ENCODE measurements at places on chromosomes 13 and 19.

DNA sequence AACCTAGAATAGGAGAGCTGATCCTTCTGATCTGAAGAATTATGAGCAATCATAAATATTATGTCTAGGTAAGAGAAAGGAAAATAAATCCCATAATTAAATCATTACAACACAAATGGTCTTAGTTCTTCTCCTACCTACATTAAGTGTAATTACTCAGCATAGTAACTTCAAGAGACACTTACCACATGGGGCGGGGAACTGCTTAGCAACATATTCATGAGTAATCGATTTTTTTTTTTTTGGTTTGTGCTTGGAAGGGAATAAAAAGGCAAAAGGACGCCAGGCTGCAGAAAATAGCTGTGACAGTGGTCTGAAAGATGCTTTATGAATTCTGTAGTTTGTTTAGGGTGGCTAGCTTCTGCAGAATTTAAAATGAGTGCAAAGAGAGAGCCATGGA, 103.3 kb upstream of the HTR2A start:
- DNase-seq: no peak

DNA sequence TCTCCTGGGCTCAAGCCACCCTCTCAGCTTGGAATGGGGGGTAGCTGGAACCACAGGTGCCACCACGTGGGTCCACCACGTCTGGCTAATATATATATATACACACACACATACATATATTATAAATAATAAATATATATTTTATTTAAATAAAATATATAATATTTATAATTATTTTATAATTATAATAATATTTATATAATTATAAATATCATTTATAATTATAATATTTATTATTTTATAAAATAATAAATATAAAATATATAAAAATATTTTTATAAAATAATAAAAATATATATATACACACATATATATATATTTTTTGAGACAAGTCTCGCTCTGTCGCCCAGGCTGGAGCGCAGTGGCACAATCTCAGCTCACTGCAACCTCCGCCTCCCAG, 2.4 kb downstream of the ELANE start:
- DNase-seq: no peak

GRCh38 chr13:65555962-65556361, 1674.2 kb downstream of the PCDH9 start:
- no peak for DNase-seq

- no peak for DNase-seq
Measured at GRCh38 chr19:51318687-51319648, 7.5 kb downstream of the IGLON5 start.

GRCh38 chr19:15453906-15454860, 4.4 kb upstream of the WIZ start:
- no peak for DNase-seq

DNA sequence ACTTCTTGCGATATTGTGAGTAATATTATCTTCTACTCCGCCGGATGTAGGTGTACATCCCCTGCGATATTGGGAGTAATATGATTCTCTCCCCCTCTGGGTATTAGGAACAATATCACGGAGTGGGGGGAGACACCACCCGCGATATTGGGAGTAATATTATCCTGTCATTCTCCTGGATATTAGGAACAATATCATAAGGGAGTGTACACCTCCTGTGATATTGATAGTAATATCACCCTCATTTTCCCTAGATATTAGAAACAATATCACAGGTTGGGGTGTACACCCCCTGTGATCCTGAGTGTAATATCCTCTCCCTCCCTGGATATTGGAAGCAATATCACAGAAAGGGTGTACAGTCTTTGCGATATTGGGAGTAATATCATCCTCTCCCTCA, 64.3 kb upstream of the CEACAM21 start:
- DNase-seq: no peak

- DNase-seq: no peak
Measured at GRCh38 chr19:8488365-8488764, 14.1 kb downstream of the PRAM1 start.

DNA sequence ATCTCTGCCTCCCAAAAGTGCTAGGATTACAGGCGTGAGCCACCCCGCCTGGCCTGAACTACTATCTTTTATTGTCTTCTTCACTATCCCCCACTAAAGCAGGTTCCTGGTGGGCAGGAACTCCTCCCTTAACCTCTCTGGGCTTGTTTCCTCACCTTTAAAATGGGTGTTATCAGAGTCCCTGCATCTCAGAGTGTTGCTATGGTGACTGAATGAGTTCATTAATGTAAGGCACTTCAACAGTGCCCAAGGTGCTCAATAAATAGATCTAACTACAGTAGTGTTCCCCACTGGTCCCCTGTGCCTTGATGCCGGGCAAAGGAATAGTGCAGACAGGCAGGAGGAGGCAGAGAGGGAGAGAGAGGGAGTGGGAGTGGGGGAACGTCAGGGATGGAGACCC, 20.5 kb downstream of the CCDC97 start:
- peak; percentile 40 for DNase-seq

- no peak for DNase-seq
Measured at GRCh38 chr19:28981518-28981917, 231.4 kb downstream of the UQCRFS1 start.

GRCh38 chr19:55554741-55555152, 9.4 kb upstream of the SBK3 start:
- no peak for DNase-seq

GRCh38 chr13:88104576-88104975, 433.4 kb downstream of the SLITRK5 start:
- DNase-seq: no peak

- DNase-seq: no peak
Measured at GRCh38 chr13:111115965-111116521, 933 bp downstream of the ARHGEF7 start.

- DNase-seq: no peak
Measured at GRCh38 chr19:36773223-36773579, 594 bp upstream of the ZNF850 start.

Data from CD4-positive, alpha-beta T cell treated with Interferon alpha-2 for 1 hour (primary cell).